Stimulated activated CD8-positive, alpha-beta memory T cell treated with anti-CD3 and anti-CD28 coated beads, Interleukin-4, amount 100 ng/mL, for 1 hour (primary cell): ENCODE measurements at places on chromosomes 6 and 20.

- DNase-seq, result no peak
Measured at GRCh38 chr20:62787321-62787720, 9.0 kb upstream of the MRGBP start.

GRCh38 chr6:31776989-31777666, at the start of gene VWA7:
VWA7 (minus strand) TSS chr6:31777328; CDS start chr6:31776779, 549 bp downstream.
- peak; percentile 31 for DNase-seq

DNA sequence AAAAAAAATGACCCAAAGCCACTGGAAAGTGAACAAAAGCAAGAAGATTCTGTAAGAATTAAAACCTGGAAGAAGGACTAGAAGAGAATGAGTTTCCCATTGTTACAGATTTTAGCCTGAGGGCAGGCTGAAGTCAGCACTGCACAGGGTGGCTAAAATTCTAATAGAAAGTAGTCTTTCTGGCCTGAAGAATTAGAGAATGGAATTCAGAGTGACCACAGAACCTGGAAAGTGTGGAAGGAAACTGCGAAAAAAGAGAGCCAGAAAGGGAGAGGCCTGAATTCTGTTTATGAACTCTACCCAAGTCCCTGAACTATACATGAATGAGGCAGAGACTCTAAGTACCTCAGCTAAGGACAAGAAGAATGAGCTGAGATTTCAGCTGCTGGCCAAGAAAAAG, 38.9 kb upstream of the FILIP1 start:
- DNase-seq, result no peak

DNA sequence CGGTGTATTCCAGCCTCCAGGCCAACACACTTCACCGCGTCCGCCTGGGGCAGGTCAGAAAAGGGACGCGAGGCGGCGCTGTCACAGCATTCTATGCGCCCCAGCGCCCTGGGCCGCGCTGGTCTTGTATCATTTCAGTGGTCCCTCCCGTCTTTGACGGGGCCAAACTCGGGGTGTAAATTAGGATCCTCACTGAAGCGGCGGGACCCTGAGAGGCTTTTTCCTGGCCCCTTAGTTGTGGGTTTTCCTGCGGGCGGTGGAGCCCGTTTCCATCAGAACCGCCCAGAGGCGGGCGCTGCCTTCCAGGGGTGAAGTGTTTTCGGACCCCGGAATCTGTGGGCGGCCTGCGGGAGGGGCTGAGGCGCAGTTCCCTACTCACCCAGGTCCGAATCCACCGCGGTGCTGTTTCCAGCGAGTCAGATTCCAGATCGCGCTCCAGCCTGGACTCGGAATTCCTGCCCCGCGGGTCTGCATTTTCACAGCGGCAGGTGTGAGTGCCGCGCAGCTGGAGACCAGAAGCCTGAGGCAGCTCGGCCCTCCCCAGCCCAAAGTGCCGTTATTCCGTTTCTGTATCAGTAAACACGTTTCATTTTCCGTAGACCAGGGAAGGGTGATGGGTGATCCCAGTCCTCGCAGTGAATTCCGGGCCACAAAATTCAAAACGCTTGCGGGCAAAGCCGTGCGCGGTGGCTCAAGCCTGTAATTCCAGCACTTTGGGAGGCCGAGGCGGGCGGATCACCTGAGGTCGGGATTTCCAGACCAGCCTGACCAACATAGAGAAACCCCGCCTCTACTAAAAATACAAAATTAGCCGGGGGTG, 3.9 kb upstream of the MICB start:
- DNase-seq, result no peak

DNA sequence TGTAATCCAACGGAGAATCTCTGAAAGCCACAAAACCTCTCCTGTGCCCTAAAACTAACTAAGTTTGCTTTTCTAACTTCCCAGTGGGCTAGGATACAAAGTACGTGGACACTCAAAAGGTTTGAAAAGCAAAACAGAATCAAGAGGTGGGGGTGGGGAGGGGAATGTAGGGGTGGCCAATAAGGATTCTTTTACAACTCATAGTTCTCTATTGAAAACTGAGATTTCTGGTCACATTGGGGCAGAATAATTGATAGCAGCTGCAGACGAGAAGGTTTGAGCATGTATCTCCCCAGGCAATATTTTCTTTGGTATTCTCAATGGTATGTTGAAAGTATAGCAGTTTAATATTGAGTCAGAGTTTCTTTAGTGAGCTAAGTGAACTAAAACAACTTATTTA, 376.7 kb upstream of the CITED2 start:
- DNase-seq, result no peak
